ENCODE measurements at places on chromosomes 13 and 19. TPM values are rescaled to one million over a fixed set of nuclear protein-coding genes. Genes with fewer than 3 reads are reported as not detected.

The ZNF492 gene
- total RNA-seq: 0.17 TPM

The ZNF208 gene
- total RNA-seq: not detected

The F2RL3 gene
- total RNA-seq: 0.14 TPM

The POLR1G gene
- 33.5 TPM for total RNA-seq

The ZNF415 gene
- 9.3 TPM for total RNA-seq

The LYL1 gene
- total RNA-seq: 0.60 TPM

The COG6 gene
- total RNA-seq: 30.0 TPM
